ENCODE measurements at places on chromosomes 7 and 10. TPM values are rescaled to one million over a fixed set of nuclear protein-coding genes. Genes with fewer than 3 reads are reported as not detected.
A peak's percentile ranks its signal among the peaks of the same experiment; 100 is the strongest.

LIPK gene
- total RNA-seq = not detected

- H3K4me1 ChIP-seq = no peaks in the 10 kb centered on the region
- H3K27me3 ChIP-seq = no peaks in the 10 kb centered on the region
- H3K4me3 ChIP-seq = no peak overlapping the region
- no peaks in the 10 kb centered on the region for H3K36me3 ChIP-seq
- DNase-seq = no peak
- H3K27ac ChIP-seq = no peak overlapping the region
These were observed 239.0 kb upstream of the MKI67 start for GRCh38 chr10:128365156-128365725.

- peak overlapping the region; percentile 78 for H3K4me3 ChIP-seq
- H3K27ac ChIP-seq = peak overlapping the region; percentile 75
- peaks cover 21% of the 10 kb centered on the region for H3K4me1 ChIP-seq
- DNase-seq = peak; percentile 51
These were observed 386 bp downstream of the ABHD11 start for GRCh38 chr7:73738220-73738611.

- H3K27me3 ChIP-seq = no peaks in the 10 kb centered on the region
- no peaks in the 10 kb centered on the region for H3K36me3 ChIP-seq
- DNase-seq = no peak
- H3K4me3 ChIP-seq = no peak overlapping the region
These were observed 15.1 kb upstream of the RALA start for GRCh38 chr7:39608278-39608677.

PNLIPRP1 gene
- total RNA-seq = not detected

DNA sequence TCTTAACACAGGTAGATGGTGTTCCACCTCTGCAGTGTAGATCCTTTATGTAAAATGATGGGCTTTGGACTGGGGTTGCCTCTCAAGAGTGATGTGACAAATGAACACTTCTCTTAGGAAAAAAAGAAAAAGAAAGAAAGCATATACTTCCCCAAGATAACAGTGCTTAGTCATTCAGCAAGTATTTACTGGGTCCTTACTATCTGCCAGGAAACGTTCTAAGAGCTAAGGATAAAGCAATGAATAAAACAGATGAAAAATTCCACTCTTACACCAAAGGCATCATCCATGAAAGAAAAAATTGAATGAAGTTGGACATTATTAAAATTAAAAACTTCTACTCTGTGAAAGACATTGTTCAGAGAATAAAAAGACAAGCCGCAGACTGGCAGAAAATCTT lies 177.3 kb downstream of the C7orf25 start:
- no peak for DNase-seq
- no peaks in the 10 kb centered on the region for H3K27me3 ChIP-seq
- no peaks in the 10 kb centered on the region for H3K36me3 ChIP-seq
- H3K27ac ChIP-seq = no peak overlapping the region
- no peaks in the 10 kb centered on the region for H3K4me1 ChIP-seq
